ENCODE measurements at places on chromosomes 3 and 15. TPM values are rescaled to one million over a fixed set of nuclear protein-coding genes. Genes with fewer than 3 reads are reported as not detected.

Gene GABRB3
- 56.5 TPM for polyA plus RNA-seq

GRCh38 chr3:120092474-120092873 lies 1.8 kb downstream of the GSK3B start:
- DNase-seq: no peak
- peaks cover 22% of the 10 kb centered on the region for H3K4me1 ChIP-seq
- H3K27me3 ChIP-seq: no peaks in the 10 kb centered on the region
- no peak overlapping the region for H3K27ac ChIP-seq
- peak overlapping the region; percentile 75 for H3K4me3 ChIP-seq

DNA sequence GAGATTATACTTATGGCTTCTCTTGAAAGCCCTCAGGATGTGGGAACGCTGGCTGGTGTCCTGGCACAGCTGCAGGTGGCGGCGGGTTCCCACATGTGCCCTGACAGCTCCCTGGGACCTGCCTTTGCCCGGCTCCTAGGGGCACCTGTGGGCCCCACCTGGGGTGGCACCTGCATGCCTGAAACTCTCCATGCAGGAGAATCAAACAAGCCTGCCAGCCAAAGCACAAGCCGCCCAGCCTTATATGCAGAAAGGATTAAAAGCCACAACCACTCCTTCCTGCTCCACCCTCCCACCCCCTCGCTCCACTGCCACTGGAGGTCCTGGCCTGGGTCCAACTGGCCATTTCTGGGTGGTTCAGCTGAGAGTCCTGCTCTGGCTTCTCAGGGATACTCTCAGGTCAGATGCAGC lies 18.1 kb downstream of the TRPM1 start:
- no peak for DNase-seq
- H3K36me3 ChIP-seq: no peaks in the 10 kb centered on the region
- H3K4me1 ChIP-seq: peaks cover 31% of the 10 kb centered on the region
- H3K27ac ChIP-seq: no peak overlapping the region
- no peaks in the 10 kb centered on the region for H3K27me3 ChIP-seq

Gene ITIH4
- polyA plus RNA-seq: 0.89 TPM

DNA sequence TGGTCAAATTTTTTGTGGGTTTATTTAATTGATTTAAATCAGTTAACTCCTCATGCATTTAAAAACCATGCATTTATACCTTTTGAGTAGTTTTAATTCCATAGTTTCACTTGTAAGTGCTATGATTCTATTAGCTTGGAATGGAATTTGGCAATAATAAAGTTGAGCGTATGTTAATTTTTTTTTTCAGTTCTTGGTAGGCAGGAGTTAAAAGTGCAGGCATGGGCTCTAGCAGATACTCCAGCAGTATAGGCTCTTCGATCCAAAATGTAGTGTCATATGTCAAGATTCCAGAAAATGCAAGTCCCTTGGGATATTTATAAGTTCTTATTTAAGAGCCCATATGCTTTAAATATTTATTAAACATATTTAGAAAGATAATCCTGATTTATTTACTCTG lies 70.3 kb downstream of the LYSMD4 start:
- no peak overlapping the region for H3K4me3 ChIP-seq
- H3K27me3 ChIP-seq: no peaks in the 10 kb centered on the region
- no peaks in the 10 kb centered on the region for H3K36me3 ChIP-seq

All from GM23338 (cell line).